ENCODE measurements at places on chromosomes 6 and 20.

DNA sequence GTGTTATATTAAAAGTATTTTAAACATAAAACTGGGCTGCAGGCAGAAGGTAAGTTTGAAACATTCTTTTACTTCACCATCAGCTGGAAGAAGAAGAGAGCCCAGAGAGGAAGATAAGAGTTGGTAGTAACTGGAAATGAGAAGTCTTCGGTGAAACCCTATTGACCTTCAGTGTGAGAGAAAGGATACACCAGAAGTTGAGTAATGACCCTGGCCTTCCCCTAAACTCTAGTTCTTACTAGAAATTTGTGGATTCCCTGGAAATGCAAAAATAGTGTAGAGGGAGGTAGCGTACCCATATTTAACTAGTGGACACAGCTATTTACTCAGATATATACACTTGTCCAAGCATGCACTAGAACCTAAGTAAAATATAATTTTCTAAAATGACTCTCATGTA is 8.0 kb upstream of the EPM2A start:
- no peak for DNase-seq

DNA sequence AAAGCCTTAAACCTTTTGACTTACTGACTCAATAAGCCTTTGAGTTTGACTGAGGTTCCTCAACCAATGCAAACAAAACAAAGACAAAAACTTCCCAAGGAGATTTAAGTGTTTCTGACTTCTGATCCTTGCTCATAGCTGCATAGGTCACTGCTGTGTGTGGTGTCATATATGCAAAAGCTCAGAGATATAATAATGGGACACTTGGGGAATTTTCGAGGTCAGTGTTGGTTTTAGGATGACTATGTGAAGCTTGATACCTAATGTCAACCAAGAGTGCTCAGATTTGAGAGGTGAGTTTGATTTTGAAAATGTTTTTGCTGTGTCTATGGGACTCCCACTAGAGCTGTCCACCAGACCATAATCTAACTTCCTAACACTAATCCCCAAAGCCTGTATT is 26.2 kb downstream of the ZKSCAN8 start:
- DNase-seq, result no peak

- DNase-seq, result no peak
Observed at GRCh38 chr6:150372051-150372450, 3.2 kb downstream of the IYD start.

DNA sequence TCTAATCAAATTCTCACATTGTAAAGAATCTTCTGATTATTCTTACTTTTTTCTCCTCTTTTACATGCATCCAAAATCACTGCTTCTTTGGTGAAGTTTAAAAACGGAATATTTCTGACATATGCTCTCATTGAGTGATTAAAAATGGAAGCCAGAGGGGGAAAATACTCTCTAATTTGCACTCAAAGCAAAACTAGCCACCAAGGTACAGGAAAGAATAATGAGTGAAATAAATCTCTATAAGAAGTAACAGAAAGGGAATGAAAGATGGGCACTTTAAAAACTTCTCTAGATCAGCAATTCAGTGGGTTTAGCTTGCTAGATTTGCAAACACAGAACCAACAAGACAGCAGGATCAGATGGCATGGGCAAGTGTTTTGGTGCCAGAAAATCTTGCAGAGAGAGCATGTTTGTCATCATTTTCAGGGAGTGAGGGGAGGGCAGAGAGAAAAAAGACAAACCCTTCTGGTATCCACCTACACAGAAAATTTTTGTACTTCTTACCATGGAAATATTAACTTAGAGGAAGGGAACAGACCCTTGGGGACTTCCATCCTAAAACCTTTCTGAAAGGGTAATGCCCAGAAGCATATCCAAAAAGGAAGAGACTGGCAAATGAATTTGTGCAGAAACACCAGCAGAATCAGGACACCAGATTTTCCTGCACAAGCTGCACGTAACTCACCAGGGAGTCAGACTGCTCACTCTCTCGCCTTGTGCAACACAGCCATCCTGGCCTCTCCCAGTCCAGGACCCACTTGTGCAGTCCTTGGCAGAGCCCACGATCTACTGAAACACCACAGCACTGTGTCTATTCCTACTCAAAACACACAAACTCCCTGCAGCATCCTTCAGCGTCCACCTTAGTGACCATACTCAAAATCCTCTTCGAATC is 270.2 kb upstream of the PRDM1 start:
- DNase-seq, result no peak

Data from activated CD8-positive, alpha-beta memory T cell treated with anti-CD3 and anti-CD28 coated beads for 4 hours (primary cell).